ENCODE measurements at places on chromosomes 5 and 9.

DNA sequence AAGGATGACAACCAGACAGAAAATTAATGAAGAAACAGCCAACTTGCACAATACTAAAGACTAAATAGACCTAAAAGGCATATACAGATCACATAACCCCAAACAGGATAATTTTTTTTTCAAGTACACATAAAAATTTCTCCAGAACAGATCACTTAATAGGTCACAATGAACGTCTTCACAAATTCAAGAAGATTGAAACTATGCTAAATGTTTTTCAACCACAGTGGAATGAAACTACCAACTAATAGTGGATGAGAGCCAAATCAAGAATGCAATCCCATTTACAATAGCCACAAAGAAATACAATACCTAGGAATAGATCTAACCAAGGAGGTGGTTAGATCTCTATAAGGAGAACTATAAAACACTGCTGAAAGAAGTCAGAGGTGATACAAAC is 145.8 kb downstream of the TMEM232 start:
- no peak for DNase-seq

- no peak for DNase-seq
These were observed 101.1 kb downstream of the TMEM215 start for GRCh38 chr9:32884482-32884881.

- DNase-seq: no peak
These were observed 177.3 kb upstream of the SPEF2 start for GRCh38 chr5:35440409-35440808.

GRCh38 chr9:90929626-90930025 is 128.0 kb downstream of the SYK start:
- no peak for DNase-seq

GRCh38 chr5:173789031-173789920 is 98.9 kb upstream of the CPEB4 start:
- peak; percentile 88 for DNase-seq

DNA sequence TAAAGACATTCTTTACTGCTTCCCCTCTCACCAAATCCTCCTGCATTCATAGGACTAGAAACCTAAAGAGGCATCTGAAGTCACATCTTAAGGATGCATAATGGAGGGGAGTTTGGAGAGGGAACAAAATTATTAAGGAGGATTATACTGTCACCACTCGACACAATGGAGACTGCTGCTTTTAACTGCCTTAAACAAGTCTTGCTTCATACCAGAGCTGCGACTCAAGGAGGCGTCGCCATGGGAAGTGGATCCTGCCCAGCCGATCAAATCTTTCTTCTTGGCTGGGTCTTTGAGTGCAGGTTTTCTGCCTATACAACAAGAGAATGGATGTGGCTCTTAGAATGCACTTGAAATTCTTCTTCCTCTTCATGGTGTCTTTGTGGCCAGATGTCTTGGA is 66.7 kb upstream of the FOXE1 start:
- DNase-seq: no peak

DNA sequence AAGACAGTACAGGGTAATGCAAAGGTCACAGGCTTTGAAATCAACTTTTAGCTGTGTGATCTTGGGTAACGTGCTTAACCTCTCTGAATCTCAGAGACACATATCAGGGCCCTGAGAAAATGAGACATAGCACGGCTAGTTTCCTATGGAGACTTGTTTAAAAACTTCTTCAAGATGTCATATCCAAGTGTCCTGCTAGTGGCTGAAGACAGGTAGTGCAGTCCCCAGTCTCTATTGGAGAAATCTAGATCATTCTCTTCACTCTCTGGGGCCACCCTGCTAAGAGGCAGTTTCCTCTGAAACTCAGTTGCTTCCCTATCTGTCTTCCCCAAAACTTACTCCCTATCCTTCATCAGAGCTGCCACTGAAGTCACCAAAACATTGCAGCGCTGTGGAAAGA is 30.3 kb upstream of the GRXCR2 start:
- DNase-seq: peak; percentile 8

DNA sequence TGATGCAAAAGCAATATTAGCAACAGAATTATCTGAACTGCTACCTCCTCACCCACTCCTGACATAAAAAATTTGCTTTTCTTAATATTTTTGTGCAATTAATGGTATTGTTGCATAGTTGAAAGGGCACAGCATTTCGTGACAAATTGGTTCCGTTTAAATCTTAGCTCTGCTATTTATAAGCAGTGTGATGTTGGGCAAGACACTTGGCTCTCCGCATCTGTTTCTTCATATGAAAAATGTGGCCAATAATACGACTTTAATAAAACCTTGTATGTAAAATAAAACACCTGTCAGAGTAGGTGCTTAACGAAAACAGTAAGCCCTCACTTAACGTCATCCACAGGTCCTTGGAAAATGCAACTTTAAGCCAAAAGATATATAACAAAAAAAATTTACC is 4.2 kb downstream of the TMEM167A start:
- DNase-seq: no peak

- DNase-seq: no peak
These were observed 42.5 kb downstream of the KCNIP1 start for GRCh38 chr5:170546282-170546681.

DNA sequence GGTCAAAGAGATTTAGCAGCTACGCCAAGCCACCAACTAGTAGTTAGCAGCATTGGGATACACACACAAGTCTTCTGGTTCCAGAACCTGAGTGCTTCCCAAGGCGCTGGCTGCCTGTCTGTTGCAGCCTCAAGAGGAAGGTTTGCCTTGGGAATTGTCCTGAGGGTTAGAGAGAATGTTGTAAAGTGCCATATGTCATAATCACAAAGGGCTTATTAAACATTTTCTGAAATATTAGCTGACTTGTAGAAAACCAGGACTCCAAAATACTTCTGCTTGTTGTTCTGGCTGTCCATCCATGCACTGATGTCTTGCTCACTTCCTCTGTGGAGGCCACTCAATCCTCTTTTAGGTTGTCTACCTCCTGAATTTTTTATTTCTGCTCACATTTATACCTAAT is 46.3 kb downstream of the SLC36A1 start:
- DNase-seq: no peak

- DNase-seq: peak; percentile 14
These were observed 43.8 kb upstream of the CTSL start for GRCh38 chr9:87682085-87682484.

DNA sequence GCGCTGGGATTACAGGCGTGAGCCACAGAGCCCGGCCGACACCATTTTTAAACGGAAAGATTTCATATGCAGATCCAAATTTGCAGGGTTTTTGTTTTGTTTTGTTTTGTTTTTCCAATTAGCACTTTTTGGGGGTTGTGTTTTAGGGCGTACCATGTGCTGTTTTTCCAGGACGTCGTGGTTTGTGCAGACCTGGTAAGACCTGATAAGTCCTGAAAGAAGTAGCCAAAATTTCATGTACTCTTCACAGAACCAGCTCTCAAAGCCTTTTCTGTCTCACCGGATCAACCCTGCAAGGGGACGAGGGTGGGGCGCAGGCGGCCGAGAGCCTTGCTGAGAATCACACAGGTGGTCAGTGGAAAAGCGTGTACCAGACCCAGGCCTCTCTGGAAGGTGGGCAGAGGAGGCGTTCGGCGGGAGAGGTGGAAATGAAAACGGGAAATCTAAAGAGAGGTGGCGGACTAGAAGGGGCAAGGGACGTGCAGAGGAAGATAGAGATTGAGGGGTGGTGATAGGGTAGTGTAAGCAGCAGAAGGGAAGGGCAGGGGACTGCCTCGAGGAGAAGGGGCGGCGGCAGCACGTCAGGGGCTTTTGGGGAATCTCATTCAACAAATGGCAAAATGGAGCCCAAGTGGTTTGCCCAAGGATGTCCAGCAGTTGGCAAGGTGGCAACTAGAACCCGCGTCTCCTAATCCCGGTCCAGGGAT is 1.1 kb upstream of the FAF2 start:
- DNase-seq: peak; percentile 17

DNA sequence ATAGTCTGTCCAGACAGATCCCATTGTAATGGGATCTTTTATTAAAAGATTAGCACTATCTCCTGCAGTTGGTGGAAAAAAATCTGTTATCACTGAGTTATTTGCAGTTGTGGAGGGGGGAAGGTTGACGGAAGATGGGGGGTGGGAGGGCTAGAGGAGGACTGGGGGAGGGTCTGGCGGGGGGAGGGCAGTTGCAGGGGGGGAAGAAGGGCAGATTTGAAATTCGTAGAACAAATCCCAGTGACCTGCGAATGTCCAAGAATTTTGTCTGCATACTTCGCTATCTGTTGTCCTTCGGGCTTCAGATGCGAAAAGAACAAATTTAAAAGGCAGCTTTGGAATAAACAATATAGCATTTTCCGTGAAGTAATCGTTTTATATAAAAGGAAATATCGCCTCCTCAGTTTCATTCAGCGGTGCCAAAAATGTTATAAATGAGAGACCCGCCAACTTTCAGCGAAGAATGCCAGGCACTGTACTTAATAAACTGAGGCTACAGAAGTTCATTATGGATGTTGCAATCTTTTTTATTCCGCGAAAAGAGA is 1.3 kb upstream of the FST start:
- no peak for DNase-seq

DNA sequence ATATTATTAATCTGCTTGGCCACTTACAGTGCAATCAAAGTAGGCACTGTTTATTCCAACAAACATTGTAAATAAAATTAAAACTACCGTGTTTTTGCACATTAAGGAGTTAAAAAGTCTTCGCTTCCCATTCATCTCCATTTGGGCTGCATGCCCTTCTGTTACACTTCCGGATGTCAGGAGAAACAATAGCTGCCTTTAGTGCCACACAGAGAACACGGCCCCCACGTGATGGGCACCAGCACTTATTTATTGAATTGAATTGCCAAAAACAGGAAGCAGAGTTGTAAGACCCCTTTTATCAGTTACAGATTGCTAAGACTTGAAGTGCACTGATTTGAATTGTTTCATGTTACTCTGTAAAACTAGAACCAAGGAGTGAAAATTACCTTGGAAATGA is 80.4 kb downstream of the LHFPL2 start:
- no peak for DNase-seq

DNA sequence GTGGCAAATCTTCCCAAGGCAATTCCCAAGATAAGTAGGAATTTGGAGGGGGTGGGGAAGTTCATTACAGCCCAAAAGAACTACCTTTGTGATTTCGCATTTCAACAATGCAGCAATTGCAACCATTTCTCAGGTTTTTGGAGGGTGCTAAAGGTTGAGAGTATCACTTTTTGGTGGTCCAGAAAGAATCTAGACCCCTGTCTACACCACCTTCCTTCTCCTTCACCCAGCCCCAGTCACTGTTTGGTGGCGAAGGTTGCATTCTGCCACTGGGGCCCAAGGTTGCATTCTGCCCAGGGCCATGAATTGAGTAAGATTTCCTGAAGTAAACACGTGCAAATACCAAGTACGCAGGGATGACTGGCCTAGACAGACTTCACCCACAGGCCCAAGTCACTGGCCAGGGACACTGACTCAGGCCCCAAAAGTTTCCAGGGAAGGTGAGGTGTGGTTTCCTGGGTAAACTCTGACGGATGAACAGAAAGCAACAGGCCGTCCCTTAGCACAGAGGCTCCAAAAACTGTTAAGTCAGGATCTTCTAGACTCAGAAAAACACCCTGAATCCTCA is 5.7 kb downstream of the PDE6A start:
- peak; percentile 68 for DNase-seq

GRCh38 chr9:11352612-11353011 is 739.8 kb upstream of the PTPRD start:
- no peak for DNase-seq

DNA sequence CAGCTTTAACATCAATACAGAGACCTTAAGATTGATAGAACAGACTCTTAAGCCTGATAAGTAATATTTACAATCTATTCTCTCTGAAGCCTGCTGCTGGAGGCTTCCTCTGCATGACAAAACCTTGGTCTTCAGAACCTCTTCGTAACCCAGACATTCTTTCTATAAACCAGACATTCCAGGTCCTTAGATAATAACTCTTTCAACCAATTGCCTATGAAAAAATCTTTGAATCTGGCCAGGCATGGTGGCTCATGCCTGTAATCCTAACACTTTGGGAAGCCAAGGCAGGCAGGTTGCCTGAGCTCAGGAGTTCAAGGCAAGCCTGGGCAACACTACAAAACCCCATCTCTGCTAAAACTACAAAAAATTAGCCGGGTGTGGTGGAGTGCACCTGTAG is 327.8 kb downstream of the ENC1 start:
- DNase-seq: no peak

- no peak for DNase-seq
These were observed 32.2 kb downstream of the NACC2 start for GRCh38 chr9:136062657-136063439.

- no peak for DNase-seq
These were observed 22.6 kb downstream of the STXBP1 start for GRCh38 chr9:127634698-127635097.

DNA sequence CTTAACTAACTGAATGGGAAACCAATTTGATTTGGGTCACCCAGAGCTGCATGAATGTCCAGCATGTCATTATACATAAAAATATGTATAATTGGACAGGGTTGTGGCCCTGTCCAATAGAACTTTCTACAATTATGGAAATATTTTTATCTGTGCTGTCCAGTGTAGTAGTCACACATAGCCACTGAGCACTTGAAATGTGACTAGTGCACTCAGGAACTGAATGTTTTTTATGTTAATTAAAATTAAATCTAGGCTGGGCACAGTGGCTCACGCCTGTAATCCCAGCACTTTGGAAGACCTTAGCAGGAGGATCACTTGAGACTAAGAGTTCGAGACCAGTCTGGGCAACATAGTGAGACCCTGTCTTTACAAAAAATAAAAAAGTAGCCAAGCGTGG is 18.6 kb downstream of the GARNL3 start:
- no peak for DNase-seq

DNA sequence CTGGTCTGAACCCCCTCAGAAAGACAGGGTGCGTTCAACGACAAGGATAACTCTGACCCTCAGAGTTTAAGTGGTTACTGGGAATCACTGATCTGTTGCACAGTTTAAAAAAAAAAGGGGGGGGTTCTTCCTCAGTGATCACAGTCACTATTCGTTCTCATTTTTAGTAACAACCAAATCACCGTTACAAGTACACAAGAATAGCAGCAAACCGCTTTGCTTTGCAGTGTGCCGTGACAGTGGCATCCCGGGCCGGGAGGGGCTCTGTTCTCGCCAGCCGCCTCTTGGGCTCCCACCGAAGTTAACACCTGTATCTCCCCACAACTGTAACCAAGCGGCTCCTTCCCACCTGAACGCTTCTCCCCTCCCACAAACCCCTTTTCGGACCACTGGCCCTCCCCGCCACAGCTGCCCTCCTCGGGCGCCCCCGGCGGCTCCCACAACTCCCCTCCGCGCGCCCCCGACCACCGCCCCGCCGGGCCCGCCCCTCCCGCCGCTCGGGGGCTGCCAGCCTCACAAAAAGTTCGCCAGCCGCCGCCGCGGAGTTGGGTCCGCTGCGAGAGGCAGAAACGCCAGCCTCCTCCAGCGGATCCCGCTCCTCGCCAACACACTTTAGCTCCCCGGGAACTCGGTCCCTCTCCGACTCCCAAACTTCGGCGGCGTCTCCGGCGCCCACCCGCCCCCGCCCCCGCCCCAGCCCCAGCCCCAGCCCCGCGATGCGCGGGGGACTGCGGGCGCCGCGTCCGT is 1.2 kb downstream of the SSBP2 start:
- DNase-seq: peak; percentile 9

DNA sequence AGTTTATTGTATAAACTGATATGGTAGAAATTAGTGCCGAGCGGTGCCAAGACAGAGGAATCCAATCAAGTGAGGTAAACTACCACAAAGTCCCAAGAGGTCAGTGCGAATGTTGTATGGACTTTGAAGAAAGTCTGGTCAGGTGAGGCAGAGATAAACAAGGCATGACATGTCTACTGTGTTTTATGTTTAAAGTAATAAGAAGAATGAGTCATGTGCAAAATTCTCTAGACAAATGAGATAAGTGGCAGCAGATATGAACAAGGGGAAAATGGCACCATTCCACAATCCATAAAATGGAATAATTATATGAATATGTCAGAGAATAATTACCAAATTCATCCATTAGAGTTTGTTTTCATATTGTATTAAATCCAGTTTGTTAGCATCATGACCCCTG is 364.1 kb upstream of the CCNH start:
- DNase-seq: no peak

Data from small intestine (tissue), 16 donors.